CD8-positive, alpha-beta T cell (primary cell): ENCODE measurements at places on chromosomes 6 and 20.

- no peak for DNase-seq
Measured at GRCh38 chr6:34370361-34370760, 22.1 kb downstream of the NUDT3 start.

DNA sequence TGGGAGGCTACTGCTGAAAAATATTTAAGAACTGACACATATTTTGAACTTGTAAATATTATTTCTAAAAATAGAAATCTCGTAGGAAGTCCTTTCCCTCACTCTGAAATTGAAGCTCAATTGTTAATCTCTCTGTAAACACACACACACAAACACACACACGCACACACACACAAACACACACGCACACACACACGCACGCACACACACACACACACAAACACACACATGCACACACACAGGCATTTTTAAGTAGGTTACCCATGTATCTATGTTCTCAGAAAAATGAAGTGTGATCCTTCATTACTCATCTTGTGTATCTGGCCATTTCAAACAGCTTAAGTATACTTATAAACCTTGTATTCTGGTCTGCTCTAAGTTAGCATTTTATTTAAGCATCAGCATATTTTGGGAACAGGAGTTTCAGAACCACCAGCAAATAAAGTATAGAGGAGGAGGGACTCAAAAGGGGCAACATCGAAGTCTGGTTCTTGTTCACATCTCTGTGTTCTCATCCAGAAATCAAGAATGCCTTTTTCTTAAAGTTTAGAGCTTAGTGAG lies 11.6 kb downstream of the CCN6 start:
- no peak for DNase-seq

- peak; percentile 58 for DNase-seq
Measured at GRCh38 chr20:62030834-62031434, 34.7 kb downstream of the TAF4 start.

GRCh38 chr6:154638369-154638768 lies 94.8 kb upstream of the SCAF8 start:
- DNase-seq = no peak

DNA sequence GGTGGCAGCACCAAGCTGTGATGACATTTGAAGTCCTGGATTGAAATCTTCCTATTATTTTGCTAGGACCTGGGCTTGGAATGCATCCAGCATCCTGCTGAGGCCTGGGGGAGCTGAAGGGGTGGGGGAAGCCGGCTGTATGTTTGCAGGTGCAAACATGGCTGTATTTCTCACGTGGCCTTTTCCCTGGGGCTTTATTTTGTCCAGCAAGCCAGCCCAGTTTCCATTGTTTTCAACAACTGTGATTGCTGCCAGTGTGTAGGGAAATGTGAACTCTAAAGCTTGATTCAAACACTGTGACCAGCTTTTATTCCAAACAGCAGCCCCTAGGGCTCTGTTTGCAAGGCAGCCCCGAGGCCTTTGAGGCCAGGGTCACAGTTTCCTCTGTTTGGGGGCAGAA lies 683.0 kb downstream of the DHX35 start:
- no peak for DNase-seq

DNA sequence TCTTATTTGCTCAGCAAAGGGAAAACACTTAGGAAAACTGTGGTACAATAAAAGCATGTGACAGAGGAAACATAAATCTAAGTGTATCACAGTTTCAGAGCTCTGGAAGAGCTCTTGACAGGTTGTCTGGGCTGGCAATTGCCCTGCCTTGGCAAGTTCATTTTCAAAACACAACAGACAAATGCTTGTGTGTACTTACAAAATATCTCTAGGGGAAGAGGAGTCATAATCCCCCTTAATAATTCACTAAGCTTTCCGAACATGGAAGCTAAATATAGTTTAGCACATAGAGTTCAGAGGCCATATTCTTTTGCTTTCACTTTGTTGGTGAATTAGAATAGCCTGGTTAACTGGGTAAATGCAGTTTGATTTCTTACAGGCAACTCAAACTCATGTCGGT lies 211.6 kb upstream of the THEMIS start:
- DNase-seq = no peak

GRCh38 chr6:36019167-36019566 lies 5.3 kb downstream of the SLC26A8 start:
- DNase-seq = no peak

- no peak for DNase-seq
Measured at GRCh38 chr20:3794701-3795420, 1.2 kb upstream of the CDC25B start.
